ENCODE measurements at places on chromosomes 11 and 22. TPM values are rescaled to one million over a fixed set of nuclear protein-coding genes. Genes with fewer than 3 reads are reported as not detected.

The CD6 gene
- not detected for total RNA-seq

The PAX6 gene
- total RNA-seq = 0.14 TPM

The VSTM5 gene
- not detected for total RNA-seq

The CHRM4 gene
- 5.5 TPM for total RNA-seq

The IL10RA gene
- total RNA-seq = not detected

The MYOD1 gene
- not detected for total RNA-seq

The DLG2 gene
- total RNA-seq = 0.67 TPM

The BLID gene
- total RNA-seq = 1.5 TPM

The CASP4 gene
- 64.9 TPM for total RNA-seq

The ROBO4 gene
- total RNA-seq = 15.9 TPM

The SERHL2 gene
- not detected for total RNA-seq

The TIMM10B gene
- 58.1 TPM for total RNA-seq

The PRODH gene
- 0.72 TPM for total RNA-seq

The NECTIN1 gene
- 3.0 TPM for total RNA-seq

The TTC36 gene
- not detected for total RNA-seq

The MAPK8IP2 gene
- 10.8 TPM for total RNA-seq

The INSC gene
- total RNA-seq = not detected

The MMP8 gene
- not detected for total RNA-seq

The PRG3 gene
- not detected for total RNA-seq

The ALG8 gene
- total RNA-seq = 82.7 TPM

The KRTAP5-11 gene
- not detected for total RNA-seq

The APOL3 gene
- total RNA-seq = 3.1 TPM

The OR4A16 gene
- not detected for total RNA-seq

The DCDC1 gene
- total RNA-seq = not detected

The OSBPL5 gene
- total RNA-seq = 18.1 TPM

The ALKBH3 gene
- total RNA-seq = 76.6 TPM

The STX5 gene
- 28.0 TPM for total RNA-seq

The MUC15 gene
- 7.1 TPM for total RNA-seq

The PHOX2A gene
- total RNA-seq = not detected

The MS4A13 gene
- 2.3 TPM for total RNA-seq

The TMPRSS4 gene
- total RNA-seq = not detected

The BBOX1 gene
- total RNA-seq = not detected

The OR5A1 gene
- total RNA-seq = not detected

The DDX6 gene
- 46.7 TPM for total RNA-seq

The ISX gene
- total RNA-seq = not detected

The MS4A3 gene
- not detected for total RNA-seq

The DRD4 gene
- total RNA-seq = not detected

The APOL5 gene
- not detected for total RNA-seq

The NNMT gene
- total RNA-seq = 204 TPM

The SLC22A6 gene
- total RNA-seq = not detected

The IGLL5 gene
- total RNA-seq = not detected

The OR10D3 gene
- not detected for total RNA-seq

The DHCR7 gene
- 43.5 TPM for total RNA-seq

The ABTB2 gene
- 0.72 TPM for total RNA-seq

The SH3BP1 gene
- not detected for total RNA-seq

The C11orf42 gene
- total RNA-seq = not detected

The SAAL1 gene
- 56.0 TPM for total RNA-seq

The NXPE2 gene
- total RNA-seq = not detected

The FIBIN gene
- not detected for total RNA-seq

The OR51I1 gene
- total RNA-seq = 0.55 TPM

The TEX12 gene
- not detected for total RNA-seq
